Mucosa of descending colon (tissue), 3 donors: ENCODE measurements at places on chromosomes 4 and X.

DNA sequence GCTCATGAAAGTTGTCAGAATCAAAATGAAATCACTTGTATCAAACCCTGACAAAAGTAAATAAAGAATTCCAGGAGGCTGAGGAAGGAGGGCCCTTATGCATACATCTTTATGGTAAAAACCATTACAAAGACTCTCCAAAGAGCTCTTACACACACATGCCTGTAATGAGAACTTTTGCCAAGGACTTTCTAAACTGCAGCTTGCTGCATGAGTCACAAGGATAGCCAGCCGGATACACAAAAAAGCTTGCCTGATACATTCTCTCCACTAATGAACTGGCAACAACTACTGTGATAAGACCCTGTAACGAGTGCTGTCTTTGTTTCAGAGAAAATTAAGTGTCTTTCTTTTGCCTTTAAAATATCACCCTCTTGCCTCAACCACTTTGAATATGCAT lies 618.1 kb downstream of the PPP4R3C start:
- no peak for DNase-seq

GRCh38 chr4:71995297-71995696 lies 36.5 kb upstream of the NPFFR2 start:
- no peak for DNase-seq

DNA sequence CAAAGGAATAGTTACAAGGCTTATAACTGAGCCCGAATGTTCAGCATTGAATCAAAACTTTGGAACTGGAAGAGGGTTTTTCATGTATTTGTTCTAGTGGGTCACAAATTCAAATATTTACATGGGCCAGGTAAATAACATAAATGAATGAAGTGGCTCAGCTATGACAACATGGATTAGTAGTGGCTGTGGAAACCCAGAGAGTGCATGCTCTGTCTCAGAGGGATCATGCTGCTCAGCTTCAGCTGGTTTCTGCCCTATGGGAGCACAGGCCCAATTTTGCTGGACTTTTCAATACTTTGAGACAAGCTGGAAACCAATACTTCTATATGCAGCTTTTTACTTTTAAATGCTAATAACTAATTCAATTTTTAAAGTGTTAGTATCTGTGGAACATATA lies 394.0 kb upstream of the TEX13C start:
- DNase-seq: no peak

DNA sequence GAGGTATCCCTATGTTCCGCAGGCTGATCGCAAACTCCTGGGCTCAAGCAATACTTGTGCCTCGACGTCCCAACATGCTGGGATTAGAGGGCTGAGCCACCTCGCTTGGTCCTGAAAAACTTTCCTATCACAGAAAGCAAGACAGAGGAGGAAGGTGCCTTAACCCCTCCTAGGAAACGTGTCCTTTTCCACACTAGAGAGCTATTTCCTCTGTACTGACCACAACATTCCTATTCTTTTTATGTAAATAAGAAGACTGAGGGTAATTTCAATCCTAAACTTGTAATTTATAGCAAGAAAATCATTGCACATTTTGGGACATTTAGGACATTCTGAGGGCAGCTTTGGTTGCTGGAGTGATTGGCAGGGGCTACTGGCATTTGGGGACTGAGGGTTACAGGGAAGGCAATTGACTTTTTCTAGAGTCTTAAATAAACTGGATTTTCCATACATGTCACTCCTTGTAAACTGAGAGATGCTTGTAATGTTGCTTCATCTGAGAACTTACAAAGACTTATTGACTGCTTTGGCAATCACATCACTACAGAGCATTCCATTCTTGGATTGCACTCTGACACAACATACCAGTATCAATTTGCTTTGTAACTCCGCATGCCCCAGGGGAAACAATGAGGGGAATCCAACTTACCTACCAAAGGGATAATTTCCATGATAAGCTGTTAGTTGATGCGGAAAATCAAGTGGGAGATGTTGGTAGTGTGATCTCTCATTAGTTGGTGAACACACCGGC lies 15.6 kb downstream of the XAGE3 start:
- no peak for DNase-seq

GRCh38 chr4:602559-602942 lies 22.8 kb upstream of the PDE6B start:
- DNase-seq: peak; percentile 71

DNA sequence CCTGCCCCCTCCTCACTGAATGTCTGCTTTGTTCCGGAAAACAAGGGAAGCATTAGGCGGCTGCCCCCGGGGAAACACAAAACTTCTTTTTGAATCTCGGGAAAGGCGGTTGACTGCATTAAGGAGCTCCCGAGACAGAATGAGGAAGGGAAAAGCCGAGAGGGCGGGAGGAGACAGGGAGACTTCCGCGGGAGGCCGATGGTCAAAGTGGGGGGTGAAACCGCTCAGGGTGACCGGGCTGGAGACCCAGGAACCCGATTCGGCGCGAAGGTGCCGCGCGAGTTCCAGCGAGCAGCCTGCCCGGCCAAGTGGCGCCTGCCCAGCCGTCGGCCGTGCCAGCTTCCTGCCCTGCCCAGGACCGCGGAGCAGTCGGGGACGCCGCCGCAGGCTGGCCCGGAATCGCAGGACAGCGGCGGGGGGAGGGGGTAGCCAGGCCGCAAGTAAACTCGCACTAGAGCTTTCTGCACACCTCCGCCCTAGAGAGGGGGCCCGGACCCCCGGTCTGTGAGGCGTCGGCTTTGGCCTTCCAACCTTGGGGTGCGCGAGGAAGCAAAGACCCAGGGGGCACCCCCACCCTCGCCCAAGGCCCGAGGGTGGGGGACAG lies 55.1 kb upstream of the BCOR start:
- DNase-seq: peak; percentile 30

DNA sequence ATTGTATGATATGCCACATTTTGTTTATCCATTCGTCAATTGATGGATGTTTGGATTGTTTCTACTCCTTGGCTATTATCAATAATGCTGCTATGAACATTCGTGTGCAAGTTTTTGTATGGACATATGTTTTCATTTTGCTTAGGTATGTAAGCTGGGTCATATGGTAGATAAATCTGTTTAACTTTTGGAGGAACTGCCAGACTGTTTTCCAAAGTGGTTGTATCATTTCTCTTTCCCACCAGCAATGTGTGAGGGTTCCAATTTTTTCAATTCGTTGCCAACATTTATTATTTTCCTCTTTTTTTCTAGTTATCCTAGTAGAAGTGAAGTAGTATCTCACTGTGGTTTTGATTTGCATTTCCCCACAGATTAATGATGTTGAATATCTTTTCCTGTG lies 71.8 kb downstream of the DIAPH2 start:
- no peak for DNase-seq

DNA sequence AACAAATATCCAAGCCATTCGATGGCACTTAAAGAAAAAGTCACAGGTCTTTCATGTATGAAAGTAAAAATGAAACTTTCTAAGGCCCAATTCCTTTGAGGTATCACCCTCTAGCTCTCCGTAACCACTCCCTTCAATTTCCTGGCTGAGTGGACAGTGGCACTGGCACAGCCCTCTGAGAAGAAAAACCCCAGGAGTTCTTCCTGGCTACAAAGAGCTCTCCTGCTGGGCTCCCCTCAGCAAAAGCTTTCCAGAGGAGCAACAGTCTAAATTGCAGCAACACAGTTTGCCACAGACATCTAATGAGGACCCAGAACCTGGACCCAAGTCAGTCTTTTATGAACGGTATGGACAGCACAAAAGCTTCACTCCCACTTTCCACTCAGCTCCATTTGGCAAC lies 71.8 kb downstream of the FUNDC1 start:
- no peak for DNase-seq

DNA sequence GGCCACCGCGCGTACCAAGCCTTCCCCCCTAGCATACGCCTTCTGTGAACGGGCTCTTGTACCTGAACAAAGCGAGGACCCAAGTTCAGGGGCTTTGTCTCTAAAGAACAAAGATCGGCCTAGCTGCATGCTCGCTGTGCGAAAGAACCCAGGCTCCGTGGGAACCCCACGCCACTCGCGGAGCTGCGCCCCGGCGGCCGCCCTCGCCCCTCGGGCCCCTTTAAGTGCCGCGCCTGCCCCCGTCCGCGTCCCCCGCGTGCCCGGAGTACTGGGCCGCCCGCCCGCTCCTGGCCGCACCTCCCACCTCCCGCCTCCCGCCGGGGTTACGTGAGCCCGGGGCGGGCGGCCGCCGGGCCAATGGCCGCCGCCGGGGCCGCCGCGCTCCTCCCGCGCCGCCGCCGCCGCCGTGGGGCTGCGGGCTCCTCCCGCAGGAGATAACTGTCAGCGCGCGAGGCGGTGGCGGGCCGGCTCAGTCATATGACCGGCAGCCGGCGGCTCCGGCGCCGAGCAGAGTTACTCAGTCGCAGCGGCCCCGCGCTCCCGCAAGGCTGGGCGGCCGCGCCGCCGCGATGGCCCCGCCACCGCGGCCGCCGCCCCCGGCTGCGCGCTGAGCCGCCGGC lies at the start of gene FNIP2:
TSS of gene FNIP2 (plus strand) at position 472 of the 620 bp plus-strand sequence. CDS start 187 bp downstream, outside the sequence.
- DNase-seq: peak; percentile 90

- peak; percentile 52 for DNase-seq
Observed at GRCh38 chr4:169823685-169824084, 65.9 kb upstream of the HPF1 start.

GRCh38 chr4:53465891-53466290 lies 88.5 kb downstream of the FIP1L1 start:
- DNase-seq: no peak

GRCh38 chr4:167555338-167556022 lies 321.2 kb upstream of the SPOCK3 start:
- DNase-seq: no peak

DNA sequence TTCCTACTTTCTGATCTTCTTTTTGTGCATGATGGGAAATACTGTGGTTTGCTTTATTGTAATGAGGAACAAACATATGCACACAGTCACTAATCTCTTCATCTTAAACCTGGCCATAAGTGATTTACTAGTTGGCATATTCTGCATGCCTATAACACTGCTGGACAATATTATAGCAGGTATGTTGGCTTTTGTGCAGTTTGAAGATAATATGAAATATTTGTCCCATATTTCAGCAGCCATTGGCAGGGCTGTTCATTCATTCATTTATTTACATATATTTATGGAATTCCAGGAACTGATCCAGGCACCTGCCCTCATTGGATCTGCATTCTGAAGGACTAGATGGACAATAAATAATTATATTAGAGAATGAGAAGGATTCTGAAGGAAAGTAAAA lies 96.9 kb downstream of the NPFFR2 start:
- no peak for DNase-seq

DNA sequence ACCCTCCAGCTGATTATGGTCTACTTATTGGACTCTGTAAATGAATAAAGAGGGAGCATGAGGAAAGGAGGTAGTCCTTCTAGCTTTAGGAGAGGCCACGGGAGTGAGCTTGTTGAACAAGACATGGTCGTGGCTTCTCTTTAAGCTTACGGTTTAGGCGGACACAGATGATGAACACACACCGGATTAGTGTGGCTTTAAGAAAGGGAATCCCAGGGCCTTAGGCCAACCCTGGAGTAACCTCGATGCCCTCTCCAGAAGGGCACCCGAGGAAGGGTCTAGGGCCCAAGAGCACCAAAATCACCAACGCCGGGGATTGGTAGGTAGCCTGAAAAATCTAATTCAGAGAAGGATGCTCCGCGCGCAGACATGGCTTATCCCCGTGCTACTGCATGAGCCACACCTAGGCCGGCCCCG lies 39.4 kb downstream of the ERVMER34-1 start:
- no peak for DNase-seq

DNA sequence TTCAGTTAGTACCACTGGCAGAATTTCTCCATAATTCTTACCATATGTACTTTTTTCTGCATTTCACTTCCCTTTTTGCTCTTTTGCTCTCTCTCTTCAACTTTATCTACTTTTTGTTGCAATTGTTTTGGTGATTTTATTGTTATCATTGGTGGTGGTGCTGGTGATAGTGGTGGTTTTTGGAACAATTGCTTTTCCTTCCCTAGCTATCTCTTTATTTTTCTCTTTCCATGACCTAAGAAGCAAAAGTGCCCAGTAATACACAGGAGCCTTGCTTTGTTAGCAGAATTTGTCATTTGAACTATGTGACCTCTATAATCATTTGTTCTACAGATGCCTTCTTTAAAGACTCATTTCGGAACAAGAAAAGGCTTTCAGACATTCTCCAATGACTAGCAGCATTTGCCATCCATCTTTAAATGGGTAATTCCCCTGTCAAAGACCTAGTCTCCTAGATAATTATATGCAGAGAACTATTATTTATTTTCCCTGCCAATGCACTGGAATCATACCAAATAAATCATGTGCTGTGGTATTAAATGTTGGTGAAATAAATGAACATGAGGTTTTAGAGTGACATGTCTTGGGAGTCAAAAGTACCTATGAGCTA lies 154.5 kb downstream of the GASK1B start:
- DNase-seq: no peak

DNA sequence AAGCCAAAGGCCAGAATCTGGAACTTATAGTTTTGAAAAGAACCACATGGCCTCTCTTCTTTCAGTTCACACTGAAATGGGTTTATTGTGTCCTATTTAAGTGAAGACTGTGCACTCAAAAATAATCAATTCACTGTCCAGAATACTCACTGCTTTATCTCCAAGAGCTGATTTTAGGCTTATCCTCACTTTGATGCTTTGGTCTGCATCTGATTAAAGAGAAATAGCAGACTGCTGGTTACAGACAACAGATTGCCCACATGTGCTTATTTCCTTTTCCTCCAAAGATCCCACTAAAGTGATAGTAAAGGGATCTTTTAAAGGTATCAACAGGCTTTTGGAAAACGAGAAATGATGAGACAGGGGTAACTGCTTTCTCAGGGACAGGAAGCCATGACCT lies 30.6 kb downstream of the ACE2 start:
- no peak for DNase-seq

- peak; percentile 19 for DNase-seq
Observed at GRCh38 chr4:5874811-5875449, 18.0 kb downstream of the CRMP1 start.

DNA sequence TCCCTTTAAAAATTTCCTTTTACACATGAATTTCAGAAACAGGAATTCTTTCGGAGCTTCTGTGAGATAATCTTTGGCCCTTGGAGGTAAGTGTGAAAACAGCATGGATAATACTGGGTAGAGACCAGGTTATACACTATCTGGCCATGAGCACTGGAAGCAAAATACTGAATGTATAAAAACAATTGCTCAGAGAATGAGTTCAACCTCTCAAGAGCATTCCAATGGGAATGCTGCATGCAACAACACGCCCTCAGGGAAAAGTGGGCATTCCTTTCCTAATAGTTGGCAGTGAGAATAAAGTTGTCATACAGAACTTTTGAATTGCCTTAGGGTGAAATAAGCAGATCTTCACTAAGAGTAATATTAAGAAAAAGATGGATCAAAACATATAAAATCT lies 574.8 kb upstream of the DIPK2B start:
- no peak for DNase-seq

DNA sequence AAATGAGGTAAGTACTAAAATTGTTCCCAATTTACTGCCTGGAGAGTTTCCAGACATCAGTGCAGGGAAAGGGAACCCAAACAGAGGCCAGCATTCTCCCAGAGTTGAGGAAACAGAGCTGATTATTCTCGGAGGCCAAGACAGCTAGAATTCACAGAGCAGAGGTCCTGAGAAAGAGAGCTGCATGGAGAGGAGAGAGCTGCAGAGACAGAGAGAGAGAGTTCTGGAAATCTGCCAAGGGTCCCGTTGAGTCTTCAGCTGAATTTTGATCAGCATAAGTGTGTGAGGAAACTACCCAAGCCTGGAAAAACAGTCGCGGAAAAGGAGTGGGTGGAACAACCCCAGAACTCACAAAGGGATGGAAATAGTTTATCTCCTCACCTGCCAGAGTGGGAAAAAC lies 43.8 kb upstream of the GPR173 start:
- no peak for DNase-seq

GRCh38 chr4:38665551-38666411 lies 1.8 kb downstream of the KLF3 start:
- DNase-seq: no peak
